ENCODE measurements at places on chromosomes 7 and 10.

DNA sequence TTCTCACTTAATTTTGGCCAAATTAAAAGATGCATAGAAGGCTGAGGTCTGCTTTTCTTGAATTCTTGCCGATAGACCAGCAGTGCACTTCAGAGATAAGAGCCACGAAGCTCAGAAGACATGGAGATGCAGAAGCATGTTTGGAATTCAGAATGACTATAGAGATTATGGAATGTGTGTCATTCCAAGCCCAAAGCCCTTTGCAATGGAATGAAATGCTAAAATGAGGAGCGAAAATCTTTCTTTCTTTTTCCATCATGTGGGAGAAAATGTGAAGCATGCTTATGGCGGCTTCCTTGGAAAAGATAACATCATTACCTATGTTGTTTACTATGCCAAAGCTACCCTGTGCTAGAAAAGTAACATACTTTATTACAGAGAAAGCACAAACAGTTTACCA lies 257.0 kb upstream of the RNF32 start:
- no peak for DNase-seq

DNA sequence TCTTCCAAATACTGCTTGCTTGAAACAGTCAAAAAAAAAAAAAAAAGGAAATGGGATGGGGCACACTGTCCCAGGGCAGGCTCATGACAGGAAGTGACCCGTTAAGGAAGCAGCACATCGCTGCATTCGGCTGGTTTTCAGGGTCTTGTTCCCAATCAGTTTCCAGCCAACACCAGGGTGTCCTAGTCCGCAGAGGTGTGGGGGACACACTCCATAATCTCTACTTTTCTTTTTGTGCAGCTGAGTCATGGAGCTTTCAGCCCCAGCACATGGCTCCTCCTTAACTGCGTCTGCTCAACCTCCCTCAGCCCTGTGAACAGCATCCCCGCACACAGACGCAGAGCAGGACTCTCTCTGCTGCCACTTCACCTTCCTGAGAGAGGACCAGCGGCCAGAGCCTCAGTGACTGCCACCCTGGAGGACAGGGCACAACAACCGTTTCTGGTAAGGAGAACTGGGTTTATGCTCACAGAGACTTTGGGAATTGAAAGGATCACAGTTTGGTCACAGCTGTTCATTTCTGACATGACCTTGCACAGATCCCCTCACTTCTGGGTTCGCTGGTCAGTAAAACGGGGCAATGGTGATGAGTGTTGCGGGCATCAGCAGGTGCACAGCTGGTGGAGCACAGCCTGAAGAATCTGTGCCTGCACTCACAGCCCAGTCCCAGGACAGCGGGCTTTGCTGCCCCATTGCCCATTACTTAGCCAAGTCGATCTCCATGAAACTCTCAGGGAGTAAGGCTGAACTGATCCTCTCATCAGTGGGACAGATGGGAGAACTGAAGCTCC lies at the start of gene GIMAP5:
Gene GIMAP5, plus strand, starts transcription at position 154 of the 791 bp plus-strand sequence. CDS start 3,467 bp downstream, outside the sequence.
- no peak for DNase-seq

DNA sequence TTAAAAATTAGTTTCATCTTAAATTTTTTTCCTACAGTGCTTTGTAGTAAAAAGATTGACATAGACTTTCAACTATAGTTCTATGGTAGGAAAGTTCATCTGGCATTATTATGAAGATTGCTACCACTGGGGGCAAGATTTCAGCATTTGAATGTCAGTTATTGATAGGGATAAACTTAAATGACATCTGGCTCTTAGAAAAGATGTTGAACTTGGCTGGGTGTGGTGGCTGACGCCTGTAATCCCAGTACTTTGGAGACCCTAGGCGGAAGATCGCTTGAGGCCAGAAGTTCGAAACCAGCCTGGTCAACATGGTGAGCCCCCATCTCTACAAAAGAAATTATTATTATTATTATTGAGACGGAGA lies 1.4 kb upstream of the TRA2A start:
- no peak for DNase-seq

DNA sequence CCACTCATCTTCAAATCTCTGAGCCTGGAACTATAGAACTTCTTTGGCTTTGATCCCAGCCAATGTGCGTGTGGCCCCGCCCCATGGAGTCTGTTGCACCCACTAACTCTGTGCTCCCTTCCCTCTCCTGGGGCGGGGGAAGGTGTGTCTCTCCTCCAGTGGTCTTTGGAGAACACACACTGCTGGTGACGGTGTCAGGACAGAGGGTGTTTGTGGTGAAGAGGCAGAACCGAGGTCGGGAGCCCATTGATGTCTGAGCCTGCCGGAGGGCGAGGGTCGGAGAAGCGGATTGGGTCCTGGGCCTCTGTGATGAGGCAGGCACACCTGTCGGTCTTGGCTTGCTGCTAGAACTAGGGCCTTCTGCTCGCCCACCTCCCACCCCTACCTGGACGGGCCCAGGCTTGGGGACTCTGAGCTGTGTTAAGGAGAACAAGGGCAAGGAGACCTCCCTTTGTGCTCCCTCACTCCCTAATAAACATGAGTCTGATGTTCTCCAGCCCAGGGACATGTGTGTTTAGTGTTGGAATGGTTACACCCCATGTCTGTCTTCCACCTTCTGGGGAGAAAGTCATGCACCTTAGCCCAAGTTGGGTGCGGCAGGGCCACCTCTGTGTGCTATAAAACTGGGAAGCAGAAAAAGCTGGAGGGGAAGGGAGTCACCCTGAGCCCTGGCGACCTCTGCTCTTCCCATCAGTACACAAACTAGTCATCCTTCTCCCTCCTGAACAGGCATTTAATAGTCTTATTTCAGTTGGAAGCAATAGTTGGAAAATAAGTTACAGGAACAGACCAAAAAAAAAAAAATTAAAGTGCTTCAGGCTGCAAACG lies 4.6 kb downstream of the TRAPPC14 start:
- DNase-seq = no peak

GRCh38 chr10:125721035-125721434 lies 1.5 kb downstream of the EDRF1 start:
- no peak for DNase-seq

DNA sequence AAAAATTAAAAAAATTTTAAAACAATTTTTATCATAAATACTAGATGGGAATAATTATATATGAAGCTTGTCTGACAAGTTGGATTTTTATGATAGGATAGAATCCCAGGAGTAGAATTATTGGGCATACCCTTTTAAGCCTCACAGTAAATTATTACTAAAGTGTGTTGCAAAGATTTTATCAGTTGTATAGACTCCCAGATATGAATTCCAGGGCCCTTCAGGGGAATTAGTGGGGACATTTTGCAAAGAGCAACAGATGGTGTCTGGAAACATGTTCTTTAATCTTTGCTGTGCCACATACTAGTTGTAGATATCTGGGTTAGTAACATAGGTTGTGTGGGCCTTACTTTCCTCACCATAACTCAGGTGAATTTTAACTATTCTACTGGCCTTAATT lies 28.7 kb downstream of the ZEB1 start:
- no peak for DNase-seq

DNA sequence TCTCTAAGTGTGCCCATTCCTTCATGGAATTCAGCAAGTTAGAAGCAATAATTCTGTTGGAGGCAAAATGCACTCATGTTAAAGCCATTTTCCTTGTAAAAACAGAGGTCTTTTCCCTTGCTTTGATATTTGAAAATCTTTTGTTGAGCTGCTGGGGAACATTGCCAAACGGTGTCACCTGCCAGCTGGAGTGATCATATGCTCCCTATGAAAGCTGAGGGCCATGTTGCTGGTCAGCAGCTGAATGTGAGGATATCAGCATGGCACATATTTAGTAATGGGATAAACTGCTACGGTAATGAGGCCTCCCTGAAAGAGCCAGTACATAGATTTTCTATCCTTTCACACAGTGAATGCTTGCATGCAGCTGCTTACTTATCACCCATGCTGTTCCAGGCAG lies 224.3 kb downstream of the THSD7A start:
- DNase-seq = no peak

DNA sequence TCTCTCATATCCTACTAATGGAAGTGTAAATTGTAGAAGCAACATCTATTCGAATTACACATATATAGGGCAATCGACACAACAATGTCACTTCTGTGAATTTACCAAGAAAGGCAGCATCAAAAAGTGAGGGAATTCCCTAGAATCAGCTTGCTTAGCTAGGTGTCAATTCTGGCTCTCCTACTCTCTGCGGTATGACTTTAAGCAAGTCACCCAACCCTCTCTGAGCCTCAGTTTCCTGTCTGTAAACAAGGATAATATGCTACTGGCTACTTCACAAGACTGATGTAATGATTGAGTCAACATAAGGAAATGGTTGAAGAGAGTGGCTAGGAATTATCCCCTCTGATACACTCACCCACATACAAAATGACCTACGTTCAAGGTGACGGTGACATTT lies 19.4 kb downstream of the CCDC6 start:
- DNase-seq = no peak

GRCh38 chr7:136326045-136326609 lies 349.0 kb upstream of the MTPN start:
- no peak for DNase-seq

- no peak for DNase-seq
Measured at GRCh38 chr7:71096351-71096750, 35.6 kb upstream of the GALNT17 start.

GRCh38 chr7:39683216-39683845 lies 60.0 kb downstream of the RALA start:
- no peak for DNase-seq

GRCh38 chr7:110534241-110534931 lies 556.5 kb upstream of the LRRN3 start:
- no peak for DNase-seq

DNA sequence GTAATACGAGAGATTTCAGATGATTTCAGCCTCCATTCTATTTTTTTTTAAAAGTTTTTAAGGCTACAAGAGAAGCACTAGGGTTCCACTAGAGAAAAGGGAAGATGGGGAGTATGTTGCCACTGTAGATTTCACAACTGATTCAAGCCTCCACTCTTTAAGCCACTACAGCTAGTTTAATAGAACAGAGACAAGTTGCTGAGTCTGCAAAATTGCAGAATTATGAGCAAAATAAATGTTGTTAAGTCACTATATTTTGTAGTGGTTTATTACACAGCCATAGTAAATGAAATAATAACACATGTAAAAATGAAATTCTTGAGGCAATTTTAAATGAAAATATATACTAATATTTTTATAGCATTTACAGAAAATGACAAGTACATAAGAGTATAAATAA lies 96.0 kb upstream of the POT1 start:
- no peak for DNase-seq

- no peak for DNase-seq
Measured at GRCh38 chr7:47329320-47329926, 252.5 kb downstream of the TNS3 start.

- no peak for DNase-seq
Measured at GRCh38 chr10:11740907-11741306, 1.3 kb upstream of the ECHDC3 start.

GRCh38 chr10:77800738-77801266 lies 125.8 kb downstream of the DLG5 start:
- no peak for DNase-seq

- DNase-seq = no peak
Measured at GRCh38 chr10:89120931-89121763, 86.0 kb downstream of the CH25H start.

- no peak for DNase-seq
Measured at GRCh38 chr10:17788646-17789045, 20.5 kb upstream of the MRC1 start.

DNA sequence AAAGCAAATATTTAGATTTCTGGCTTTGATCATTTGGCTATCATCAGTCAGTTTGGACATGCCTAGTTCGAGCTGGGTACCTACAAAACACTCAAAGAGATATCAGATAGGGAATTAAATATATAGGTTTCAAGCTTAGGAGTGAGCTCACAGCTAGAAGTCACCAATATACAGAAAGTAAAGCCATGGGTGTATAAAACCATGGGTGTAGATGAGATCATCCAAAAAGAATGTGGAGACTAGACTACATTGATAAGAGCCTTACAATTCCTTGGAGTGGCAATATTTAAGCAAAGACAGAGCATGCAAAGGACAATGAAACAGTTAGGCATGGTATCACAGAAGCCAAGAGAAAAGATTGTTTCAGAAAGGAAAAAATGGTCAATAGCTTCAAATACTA lies 7.2 kb upstream of the RALA start:
- DNase-seq = no peak

- no peak for DNase-seq
Measured at GRCh38 chr10:116985611-116986010, 19.4 kb downstream of the SHTN1 start.

DNA sequence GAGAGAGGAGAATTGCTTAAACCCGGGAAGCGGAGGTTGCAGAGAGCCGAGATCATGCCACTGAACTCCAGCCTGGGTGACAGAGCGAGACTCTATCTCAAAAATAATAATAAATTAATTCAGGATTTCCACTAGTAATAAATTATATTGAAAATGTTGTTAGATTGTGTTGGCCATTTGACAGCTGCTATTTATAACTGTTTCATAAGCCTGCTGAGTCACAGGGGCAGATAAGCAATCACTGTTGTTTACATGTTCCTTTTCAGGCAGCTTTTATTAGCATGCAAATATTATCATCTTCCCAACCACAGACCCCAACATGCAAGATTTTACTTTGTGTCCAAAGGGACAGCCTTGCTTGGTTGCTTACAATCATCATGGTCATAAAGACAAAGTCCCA lies 49.5 kb upstream of the ZNF138 start:
- no peak for DNase-seq

DNA sequence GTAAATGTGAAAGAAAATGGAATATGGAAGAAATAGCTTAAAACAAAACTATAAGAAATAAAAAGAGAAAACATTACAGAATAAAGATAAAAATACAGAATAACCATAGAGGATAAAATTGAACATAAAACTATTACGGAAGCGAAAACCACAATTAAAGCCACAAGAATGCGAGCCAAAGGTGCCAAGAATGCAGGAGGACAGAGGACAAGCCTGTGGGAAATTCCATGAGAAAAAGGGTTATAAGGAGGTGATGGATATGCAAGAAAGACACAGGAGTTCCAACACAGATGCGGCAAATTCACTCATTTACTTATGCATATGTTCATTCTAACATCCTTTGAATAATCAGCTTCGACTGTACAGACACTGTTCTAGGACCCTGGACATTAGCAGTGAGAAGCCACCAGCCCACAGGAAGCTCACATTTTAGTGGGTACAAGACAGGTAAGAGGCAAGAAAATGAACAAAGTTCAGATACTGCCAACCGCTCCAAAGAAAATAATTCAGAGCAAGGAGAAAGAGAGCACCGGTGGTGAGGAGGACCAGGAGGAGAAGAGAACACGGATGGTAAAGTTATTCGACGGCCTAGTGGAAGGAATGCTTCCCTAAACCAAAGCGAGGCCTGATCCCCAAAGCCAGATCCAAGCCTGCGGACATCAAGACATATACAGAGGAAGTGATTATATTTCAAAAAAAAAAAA lies 213.7 kb upstream of the MGMT start:
- no peak for DNase-seq

Measured in progenitor cell of endocrine pancreas (in vitro differentiated cells).